ENCODE measurements at places on chromosomes 1 and 21.

DNA sequence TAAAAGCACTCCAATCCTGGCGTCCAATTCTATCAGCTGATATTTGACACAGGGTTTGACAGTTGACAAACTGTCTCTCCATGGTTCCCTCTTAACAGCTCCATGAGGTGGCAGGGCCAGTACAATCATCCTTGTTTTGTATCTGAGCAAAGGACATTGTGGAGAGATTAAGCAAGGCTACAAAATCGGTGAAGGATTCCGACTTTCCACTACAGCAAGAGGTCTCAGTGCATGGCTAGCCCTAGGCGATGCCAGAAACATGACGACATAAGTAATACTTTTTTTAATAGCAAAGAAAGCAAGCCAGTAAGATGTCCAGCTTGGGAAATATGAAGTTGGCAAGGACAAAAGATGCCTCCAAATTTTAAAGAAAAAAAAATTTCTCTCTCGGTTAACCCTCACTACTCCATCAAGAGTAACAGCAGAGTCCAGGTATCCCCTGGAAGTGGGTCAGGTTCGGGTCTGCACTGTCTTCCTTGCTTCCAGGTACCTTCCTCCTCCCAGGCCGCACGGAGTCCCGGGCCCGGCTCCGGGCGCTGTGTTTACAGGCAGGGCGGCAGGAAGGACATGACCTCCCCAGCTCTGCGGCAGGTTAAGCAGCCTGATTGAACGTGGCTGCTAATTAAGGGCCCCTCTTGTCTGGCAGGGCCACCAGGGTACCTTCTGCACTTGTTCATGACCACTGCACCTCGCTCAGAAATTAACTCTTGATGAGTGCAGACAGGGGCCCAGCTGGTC, 106.1 kb downstream of the SIM2 start:
- DNase-seq: no peak

GRCh38 chr1:17122521-17123164, 3.4 kb upstream of the PADI2 start:
- DNase-seq: no peak

- no peak for DNase-seq
These were observed 101.9 kb upstream of the SLC5A9 start for GRCh38 chr1:48120621-48121020.

- no peak for DNase-seq
These were observed 29.1 kb downstream of the PLPP3 start for GRCh38 chr1:56550138-56550858.

DNA sequence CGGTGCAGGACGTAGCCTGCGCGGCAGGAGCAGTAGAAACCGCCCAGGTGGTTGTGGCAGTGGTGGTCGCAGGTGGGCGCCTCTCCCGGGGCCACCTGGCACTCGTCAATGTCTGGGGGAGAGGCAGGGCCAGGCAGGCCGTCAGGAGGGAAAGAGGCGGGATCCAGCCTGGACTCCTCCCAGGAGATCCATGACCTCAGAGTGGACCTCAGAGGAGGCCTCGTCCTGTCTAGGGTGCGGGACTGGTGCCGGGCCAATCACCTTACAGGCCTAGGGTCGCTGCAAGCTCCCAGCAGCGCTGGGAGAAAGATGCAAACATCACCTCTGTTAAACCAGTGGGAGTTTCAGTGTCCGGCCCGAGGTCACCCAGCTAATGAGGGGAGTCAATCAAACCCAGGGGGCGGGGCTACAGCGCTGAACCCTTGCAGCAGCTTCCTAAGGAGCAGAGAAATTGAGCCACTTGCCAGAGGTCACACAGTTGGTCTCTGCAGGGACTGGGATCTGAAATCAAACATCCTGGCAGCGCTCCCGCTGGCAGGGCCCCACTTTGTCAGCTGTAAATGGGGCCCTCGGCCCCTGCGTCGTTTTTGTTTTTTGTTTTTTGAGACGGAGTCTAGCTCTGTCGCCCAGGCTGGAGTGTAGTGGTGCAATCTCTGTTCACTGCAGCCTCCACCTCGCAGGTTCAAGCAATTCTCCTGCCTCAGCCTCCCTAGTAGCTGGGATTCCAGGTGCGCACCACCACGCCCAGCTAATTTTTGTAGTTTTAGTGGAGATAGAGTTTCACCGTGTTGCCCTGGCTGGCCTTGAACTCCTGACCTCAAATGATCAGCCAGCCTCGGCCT, 1.4 kb downstream of the MASP2 start:
- no peak for DNase-seq

DNA sequence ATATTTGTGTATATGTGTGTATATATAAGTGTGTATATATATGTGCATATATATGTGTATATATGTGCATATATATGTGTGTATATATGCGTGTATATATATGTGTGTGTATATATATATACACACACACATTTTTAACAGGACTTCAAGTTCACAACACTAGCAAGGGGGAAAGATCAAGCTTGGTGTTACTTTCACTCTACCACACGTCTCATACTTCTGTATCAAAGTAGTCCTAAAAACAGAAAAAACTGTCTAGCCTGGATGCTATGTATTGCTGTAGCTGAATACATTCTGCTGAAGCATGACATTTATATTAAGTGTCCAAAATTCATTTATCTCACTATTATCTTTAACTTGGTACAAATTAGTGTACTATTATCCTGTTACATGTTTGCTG, 17.9 kb upstream of the ATP6V1G3 start:
- DNase-seq: no peak

- no peak for DNase-seq
These were observed 16.7 kb upstream of the WASF2 start for GRCh38 chr1:27506703-27507102.

GRCh38 chr1:163535807-163536206, 214.1 kb downstream of the NUF2 start:
- no peak for DNase-seq

DNA sequence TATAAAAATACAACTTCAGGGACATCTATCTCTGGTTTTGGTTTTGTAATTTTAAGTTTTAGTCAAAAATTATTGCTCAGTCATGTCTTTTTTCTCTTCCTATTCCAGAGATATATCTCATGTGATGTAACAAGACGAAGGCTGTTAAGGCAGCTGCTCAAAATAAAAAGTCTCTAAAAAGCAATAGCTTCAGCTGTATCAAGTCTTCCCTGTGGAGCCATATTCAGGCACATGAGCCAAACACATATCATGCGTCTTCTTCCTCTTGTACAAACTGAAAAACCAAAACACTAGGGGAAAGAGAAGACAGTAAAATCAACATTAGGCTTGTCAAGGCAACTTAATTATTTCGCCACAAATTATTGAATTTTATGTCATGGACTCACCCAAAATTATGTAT, 240.7 kb downstream of the NRIP1 start:
- no peak for DNase-seq

- no peak for DNase-seq
These were observed 3.4 kb upstream of the ARHGAP29 start for GRCh38 chr1:94240822-94241221.

- no peak for DNase-seq
These were observed 184.5 kb downstream of the RUNX1 start for GRCh38 chr21:34864370-34865149.

- no peak for DNase-seq
These were observed 10.3 kb downstream of the ALX3 start for GRCh38 chr1:110060034-110060661.

DNA sequence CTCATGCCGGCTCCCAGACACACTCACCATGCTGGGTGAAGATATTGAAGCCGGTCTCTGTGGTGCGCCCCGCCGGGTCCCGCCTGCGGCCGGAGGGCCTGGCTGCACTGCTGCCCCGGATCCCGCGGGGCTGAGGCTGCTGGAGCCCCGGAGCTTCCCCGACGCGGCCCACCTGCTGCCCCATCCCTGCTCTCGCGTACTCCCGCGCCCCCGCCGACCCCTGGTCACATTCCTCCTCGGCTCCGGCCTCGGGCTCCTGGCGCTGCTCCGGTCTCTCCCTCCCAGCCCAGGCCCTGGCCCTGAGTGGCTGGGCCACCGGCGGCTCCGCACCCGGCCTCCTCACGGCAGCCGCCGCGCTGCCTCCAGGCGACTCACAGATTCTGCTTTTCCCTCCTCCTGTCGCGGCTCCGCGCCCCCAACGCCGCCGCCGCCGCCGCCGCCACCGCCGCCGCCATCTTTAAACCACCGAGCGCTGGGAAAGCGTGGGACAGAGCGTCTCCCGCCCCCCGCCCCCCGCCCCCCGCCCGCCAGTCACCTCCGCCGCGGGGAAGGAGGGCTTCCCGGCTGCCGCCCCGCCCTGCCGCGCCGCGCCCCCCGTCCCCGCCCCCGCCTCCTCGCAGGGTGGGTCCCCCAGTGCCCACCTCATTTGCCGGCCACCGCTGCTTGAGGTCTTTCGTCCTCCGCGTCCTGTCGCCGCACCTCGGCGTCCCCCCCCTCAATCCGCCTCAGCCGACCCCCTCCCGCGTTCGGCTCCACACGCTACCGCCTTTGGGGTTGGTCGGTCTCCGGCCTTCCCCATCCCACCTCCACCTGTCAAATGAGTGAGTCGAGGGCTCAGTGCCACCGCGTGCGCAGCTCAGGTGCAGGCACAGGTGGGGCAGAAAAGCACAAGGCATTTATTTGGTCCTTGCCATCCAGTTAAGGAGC, at the start of gene ABL2:
TSS of gene ABL2 (minus strand) at position 464 of the 927 bp plus-strand sequence. CDS start at position 184, 280 bp downstream.
- no peak for DNase-seq

GRCh38 chr1:32112806-32113375, 5.0 kb downstream of the KPNA6 start:
- no peak for DNase-seq

DNA sequence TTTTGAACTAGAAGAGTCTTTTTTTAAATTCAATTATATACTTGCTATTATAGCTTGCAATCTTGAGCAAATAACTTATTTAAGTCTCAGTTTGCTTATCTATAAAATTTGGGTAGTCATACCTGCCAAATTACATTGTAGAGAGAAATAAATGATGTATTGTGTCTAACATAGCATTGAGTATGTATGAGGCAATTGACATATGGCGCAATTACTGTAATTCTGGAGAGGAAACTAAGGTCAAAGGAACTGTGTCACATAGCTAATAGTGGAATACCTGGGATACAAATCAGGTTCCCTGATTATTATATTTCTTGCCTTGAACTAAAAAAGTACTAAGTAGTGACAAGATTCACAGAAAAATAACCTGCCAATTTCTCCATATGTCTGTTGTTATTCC, 302.5 kb downstream of the PDE4B start:
- no peak for DNase-seq

DNA sequence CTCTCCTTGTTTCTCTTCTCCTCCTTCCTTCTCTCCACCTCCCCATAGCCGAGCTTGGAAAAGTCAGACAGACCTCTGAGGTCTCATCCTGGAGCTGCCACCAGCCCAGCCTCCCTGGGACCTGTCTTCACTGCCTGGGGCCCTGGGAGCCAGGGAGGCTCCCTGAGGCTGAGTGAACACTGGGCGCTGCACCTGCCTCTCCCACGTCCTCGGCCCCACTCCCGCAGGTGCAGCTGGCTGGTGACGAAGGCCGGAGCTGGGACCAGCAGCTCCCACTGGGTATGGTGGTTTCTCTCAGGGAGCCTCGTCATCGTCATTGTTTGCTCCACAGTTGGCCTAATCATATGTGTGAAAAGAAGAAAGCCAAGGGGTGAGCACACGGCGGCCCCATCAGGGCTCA, 5.3 kb downstream of the TNFRSF14 start:
- no peak for DNase-seq

GRCh38 chr21:31520561-31521098, 138.9 kb upstream of the SOD1 start:
- no peak for DNase-seq

- no peak for DNase-seq
These were observed 751.3 kb upstream of the NEGR1 start for GRCh38 chr1:73033640-73034039.

DNA sequence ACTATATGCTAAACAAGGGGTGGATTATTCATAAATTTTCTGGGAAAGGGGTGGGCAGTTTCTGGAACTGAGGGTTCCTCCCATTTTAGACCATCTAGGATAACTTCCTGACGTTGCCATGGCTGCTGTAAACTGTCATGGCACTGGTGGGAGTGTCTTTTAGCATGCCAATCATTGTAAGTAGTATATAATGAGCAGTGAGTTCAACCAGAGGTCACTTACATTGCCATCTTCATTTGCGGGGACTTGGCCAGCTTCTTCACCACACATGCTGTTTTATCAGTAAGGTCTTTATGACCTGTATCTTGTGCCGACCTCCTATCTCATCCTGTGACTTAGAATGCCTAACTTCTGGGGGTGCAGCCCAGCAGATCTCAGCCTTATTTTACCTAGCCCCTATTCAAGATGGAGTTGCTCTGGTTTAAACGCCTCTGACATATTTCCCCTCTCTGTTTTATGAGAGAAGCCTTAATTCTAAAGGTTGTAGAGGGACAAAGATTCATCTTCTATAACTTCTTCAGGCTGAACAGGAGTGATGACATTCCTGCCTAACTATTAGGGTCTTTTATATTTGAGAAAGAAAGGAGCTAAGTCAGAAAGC, 60.4 kb downstream of the DIP2A start:
- DNase-seq: no peak

DNA sequence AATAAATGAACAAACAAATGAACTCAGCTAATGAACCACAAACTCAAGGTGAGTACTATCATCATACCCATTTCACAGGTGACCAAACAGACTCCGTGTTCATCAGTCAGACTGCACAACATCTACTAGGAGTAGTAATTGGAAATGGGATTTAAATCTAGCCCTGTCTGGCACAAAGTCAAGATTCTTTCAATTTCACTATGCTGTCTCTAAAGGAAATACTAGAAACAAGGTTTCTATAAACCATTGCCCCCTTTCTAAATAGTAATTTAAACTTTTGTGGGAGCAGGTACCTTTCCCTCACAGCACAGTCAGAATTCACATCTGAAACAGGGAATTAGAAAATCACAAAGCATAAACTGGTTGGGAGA, 160.3 kb downstream of the TGFBR3 start:
- no peak for DNase-seq

DNA sequence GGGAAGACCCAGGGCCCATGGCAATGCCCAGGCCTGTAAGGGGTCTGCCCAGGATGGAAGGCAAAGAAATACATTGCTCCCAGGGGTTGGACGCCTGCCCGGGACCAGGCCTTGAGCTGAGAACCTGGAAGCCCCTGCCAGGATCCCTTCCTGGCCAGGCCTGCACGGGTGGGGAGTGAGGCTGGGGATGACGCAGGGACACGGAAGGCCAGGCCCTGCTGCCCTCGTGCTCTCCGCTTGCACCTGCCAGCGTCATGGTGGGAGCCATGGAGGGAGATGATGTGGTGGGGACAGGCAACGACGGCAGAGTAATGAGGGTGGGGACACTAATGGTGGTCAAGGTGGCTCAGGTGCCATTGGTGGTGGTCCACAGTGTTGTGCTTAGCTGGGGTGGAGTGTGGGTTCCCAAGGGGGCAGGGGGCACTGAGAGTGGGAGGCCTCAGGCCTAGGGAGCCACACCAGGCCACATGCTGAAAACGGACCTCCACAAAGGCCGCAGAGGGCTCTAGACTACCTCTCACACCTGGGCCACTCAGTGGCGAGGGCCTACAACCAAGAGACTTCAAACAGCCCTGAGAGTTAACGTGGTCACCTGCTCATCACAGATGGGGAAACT, 4.3 kb downstream of the HES3 start:
- no peak for DNase-seq

GRCh38 chr1:174815474-174815908, 184.3 kb upstream of the CACYBP start:
- no peak for DNase-seq
